ENCODE measurements at places on chromosomes 12 and 14.

- peak; percentile 2 for DNase-seq
Measured at GRCh38 chr14:35669782-35670181, 135.8 kb downstream of the INSM2 start.

DNA sequence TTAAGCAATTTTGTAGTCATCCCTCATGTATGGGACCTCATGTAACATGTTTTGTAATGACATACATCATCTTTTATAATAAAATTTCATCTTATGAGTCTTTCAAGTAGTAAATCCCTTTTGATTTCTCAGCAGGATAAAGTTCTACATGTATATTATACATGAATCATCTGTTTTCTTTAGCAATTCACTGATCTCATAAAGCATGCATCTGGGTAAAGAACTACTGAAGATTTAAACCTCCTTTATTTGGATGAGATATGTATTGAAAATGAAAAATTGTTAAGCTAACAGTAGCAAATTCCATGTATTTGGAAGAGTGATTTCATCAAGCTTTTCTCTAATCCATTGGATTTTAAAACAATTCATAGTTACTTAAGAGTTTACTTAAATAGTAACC lies 126.9 kb downstream of the KITLG start:
- DNase-seq, result no peak

DNA sequence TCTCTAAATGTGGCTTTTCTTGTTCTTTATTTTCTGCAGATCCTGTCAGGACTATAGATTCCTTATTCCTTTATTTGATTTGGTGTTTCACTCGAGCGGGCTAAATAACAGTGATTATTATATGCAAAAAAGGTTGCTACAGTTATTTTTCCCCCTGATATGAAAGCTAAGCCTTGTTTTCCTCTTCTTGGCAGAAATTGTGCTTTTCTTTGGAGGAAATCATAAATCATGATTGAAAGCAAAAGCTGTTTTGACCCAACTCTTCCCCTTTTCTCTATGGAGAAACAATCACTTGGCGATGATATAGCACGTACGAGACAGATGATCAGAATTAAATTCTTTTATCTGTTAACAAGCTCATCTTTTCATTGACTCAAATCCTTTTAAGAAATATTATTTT lies 31.4 kb downstream of the PPFIBP1 start:
- no peak for DNase-seq

DNA sequence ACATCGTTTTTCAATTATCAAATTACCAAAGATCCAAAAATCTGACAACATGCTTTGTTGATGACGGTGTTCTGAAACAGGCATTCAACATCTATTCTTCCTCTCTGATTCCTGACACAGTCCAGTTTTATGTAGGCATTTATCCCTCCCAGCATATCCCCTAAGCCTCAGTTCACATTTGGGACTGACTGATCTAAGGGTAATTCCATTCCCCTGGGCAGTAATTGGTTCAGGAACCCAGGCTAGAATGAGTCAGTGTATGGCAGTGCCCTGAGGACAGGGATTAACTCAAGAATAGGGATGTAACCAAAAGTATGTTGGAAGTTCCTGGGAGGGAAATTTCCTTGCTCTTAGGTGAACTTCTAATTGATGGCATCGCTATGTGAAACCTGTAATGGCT lies 10.3 kb upstream of the PCNX1 start:
- no peak for DNase-seq

GRCh38 chr14:70789961-70790360 lies 19.4 kb downstream of the MAP3K9 start:
- no peak for DNase-seq

DNA sequence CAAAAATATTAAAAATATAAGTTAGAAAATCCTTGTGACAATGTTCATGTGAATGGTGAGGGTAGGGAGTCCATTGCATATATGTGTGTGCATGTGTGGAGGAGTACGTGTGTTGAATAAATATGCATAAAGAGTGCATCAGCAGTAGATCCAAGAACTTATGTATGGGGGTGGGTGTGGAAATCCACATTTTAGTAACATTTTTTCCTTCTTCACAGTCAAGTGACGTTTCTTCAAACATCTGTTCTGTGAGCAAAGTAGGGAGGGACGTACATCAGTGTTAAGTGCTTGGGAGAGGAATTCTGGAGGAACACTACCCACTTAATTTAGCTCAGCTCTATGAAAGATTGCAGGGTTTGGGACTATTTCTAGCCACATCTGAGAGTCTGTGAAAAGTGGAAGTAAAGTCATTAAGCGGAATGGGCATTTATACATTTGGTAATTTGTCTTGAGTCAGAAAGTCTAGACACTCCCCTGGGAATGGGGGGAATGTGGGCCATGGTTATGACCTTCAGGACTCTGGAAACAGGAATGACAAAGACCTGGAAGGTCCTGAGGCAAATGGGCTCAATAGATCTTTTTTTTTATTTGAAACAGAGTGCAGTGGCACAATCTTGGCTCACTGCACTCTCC lies 156.4 kb upstream of the PLXNC1 start:
- no peak for DNase-seq

- DNase-seq, result no peak
Measured at GRCh38 chr12:132739600-132740312, 21.9 kb downstream of the ANKLE2 start.

- no peak for DNase-seq
Measured at GRCh38 chr14:104504172-104504735, 75.3 kb upstream of the C14orf180 start.
